Hepatocyte (in vitro differentiated cells): ENCODE measurements at places on chromosomes 2 and 18. TPM values are rescaled to one million over a fixed set of nuclear protein-coding genes. Genes with fewer than 3 reads are reported as not detected.

The EVX2 gene
- total RNA-seq: 3.5 and 3.7 TPM in 2 replicates

The GAREM2 gene
- total RNA-seq: 4.7 TPM in 2 replicates

- no peak for DNase-seq
Measured at GRCh38 chr2:36373149-36373926, 17.8 kb downstream of the CRIM1 start.

- no peak for DNase-seq
Measured at GRCh38 chr2:105870858-105871257, 126.1 kb downstream of the NCK2 start.

DNA sequence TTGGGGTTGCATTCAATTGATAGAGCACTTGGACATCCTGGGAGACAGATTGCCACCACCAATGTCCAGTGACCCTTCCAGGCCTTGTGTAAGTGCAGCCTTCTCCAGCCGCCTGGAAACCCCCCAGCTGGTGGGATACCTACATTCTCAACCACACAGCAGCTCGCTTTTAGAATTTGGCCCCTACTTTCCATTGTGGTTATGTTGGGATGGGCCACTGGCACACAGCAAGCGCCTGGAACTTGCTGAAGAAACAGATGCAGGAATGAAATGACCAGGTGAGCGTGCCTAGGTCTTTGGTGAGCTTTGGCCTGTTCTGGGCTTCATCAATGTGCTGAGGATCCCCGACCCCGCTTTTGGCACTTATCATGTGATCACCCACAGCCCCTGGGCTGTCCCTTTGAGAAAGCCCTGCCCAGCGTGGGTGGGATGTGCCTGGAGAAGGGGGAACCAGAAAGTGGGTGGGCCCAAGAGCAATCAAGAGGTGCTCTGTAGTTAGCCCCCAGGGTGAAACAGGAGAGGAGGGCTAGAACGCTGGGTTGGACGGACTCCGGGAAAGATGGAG, 16.0 kb upstream of the NTSR2 start:
- DNase-seq: no peak

DNA sequence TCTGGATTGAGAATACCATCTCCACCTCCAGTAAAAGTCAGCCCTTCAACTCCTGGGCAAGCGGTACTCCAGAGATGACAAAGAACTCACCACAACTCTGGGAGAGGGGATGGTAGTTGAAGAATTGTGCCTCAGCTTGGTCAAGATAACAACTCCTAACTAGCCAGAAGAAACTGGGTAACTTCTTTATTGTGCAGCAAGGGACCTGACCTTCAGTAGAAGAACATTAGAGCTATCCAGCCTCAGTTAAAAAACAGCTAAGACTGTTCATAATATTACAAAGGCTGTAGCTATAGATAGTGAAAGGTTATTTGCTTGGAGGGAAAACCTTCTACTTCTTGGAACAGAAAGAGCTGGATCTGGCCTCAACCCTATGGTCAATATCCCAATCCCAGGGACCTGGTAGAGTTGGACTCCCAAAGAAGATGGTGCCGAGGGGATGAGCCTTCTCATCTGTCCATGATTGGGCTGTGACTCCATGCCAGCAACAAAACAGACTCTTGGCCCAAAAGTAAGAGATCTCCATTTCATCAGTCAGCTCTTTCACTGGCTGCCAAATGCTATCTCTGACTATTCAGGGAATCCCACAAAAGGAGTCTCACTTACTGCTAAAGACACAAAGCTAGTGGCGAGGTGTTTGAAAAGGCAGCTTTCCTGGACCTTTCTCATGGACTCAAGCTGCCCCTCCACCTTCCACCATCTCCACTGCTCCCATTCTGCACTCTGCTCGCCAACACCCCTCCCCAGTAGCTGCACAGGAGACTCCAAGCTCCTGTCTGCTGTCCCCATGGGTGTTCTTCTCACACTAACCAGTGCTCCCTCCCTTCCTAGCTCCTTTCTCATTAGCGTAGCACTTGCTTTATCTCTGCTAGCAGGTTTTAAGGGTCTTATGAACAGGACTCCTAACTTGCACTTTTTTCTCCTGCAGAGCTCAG, 145.8 kb downstream of the CAPN13 start:
- DNase-seq: no peak

GRCh38 chr2:23312996-23313606, 71.9 kb upstream of the KLHL29 start:
- DNase-seq: peak; percentile 22

- peak; percentile 64 for DNase-seq
Measured at GRCh38 chr2:177264209-177264692, 276 bp downstream of the NFE2L2 start.

GRCh38 chr2:205032093-205032551, 486.8 kb downstream of the PARD3B start:
- DNase-seq: no peak

DNA sequence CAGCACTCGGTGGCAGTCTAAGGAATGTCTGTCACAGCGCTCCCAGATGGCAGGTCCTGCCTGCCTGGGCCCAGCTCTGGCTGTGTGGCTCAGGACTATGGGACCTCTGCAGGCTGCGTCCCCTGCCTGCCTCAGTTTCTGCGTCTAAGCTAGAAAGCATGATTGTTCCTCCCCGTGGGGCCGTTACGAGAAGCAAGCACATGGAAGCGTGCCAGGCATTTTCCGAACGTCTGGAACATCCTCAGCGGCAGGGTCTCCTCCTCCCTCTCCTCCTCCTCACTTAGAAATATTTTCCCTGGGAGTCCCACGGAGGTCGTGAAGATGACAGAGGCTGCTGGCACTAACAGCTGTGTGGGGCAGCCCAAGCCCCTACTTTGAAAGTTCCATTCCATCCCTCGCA, 43.3 kb downstream of the LRRFIP1 start:
- no peak for DNase-seq

- DNase-seq: no peak
Measured at GRCh38 chr2:54382601-54383000, 73.5 kb upstream of the SPTBN1 start.

GRCh38 chr2:101463421-101463820, 11.5 kb downstream of the RFX8 start:
- DNase-seq: no peak

GRCh38 chr18:78891185-78891762, 88.3 kb upstream of the SALL3 start:
- DNase-seq: no peak

GRCh38 chr2:74293191-74293991, 49.8 kb downstream of the SLC4A5 start:
- DNase-seq: no peak

GRCh38 chr2:186887107-186888090, 38.4 kb upstream of the ZSWIM2 start:
- DNase-seq: peak; percentile 13

The SCN7A gene
- 4.9 and 5.0 TPM in 2 replicates for total RNA-seq

The C2orf72 gene
- total RNA-seq: 108 and 112 TPM in 2 replicates

DNA sequence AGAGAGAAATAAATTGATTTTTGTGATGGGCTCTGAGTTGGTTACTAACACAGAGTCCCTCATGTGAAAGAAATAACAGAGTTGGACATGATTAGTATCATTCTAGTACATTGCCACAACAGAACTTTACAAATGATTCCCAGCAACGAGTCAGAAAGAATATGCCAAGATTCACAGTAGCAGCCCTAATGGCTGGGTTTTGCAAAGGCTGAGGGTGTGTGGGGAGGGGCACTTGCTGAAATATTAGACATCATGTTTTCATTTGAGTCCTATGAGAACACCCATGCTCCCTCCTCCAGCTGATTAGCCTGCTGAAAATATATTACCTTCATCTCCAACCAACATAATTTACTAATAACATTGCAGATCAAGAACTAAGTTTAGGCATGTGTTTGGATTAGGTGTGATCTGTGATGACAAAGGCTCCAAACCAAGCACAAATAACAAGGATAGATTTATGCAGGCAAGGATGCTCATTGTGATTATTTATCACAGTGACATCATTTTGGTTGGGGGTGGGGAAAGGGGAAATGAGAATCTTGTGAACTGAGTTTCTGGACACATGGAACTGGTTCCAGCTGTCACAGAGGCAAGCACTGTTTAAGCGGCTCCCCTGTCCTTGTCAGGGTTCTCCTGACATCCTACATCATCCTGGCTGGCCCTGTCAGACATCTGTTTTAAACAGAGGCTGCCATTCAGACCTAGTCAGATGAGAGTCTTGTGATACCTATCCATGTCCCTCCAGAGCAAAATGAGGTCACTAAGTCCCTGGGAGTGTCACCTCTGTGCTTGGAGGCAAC, 205.8 kb upstream of the NCKAP5 start:
- no peak for DNase-seq

DNA sequence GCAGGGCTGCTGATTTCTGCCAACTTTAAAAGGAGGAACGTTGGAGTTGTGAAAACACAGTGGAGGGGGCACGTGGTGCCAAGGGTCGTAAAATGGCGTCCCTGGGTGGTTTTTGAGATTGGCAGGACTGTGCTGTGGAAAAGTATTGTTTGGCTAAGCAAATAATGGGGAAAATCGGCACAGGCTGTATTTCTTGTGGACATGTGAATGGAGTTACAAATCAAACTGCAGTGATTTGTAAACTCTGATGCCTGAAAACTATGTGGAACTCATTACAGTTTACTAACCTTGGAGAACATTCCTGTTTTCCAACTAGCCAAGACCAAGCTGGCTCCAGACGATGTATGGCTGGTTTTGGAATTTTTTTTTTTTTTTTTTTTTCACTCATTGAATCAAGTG, 68.7 kb downstream of the KCTD1 start:
- no peak for DNase-seq

DNA sequence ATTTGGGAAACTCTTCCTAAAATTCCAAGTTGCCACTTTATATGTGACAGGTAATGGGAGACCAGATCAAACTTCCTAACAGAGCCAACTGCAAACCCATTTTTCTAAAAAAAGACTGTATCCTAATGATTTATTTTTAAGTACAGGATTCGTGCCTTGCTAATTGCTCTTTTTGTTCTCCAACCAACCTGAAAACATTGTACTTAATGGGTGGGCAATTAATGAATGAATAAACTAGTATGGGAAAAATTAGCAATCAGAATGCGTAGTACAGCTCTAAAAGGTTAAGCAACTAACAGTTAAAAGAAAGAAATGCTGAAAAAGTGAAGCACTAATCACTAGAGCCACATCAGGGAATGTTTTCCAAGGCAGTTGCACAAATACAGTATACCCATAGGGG, 217.2 kb upstream of the KCNJ3 start:
- no peak for DNase-seq

The MAB21L4 gene
- total RNA-seq: 13.5 and 34.5 TPM in 2 replicates

DNA sequence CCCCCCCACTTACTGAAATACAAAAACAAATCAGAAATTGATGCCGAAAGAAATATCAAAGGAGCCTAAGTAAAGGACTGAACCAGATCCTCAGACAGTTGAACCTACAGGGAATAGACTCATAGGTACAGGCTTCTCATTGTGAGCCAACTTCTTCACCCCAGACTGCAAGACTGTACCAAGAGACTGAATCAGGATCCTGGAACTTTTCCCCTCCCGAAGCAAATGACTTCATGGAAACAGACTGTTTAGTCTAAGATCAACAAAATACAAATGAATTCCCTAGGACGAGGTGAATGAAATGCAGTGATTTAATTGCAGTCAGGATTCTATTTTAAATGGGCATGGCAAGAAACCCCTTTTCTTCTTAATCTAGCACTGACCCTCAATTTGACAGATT, 53.6 kb upstream of the RNF152 start:
- DNase-seq: no peak

DNA sequence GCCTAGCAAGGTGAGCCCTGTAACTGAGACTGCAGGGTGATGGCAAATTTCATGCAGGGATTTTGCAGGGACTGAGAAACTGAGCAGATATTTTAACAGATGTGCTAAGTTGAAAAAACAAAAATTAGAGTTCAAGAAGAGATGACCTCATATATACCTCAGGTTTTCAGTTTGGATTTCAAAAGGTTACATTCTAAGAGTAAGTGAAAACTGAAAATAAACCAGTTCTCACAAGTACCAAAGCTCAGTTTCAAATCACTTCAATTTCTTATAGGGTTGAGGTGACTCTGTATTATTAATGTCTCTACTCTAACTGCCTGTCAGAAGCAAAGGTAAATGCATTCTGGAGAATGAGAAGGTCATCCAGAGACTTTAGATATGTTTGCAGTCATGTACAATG, 237.4 kb upstream of the VRK2 start:
- no peak for DNase-seq

The CRYGD gene
- total RNA-seq: not detected in 2 replicates

The MAP3K19 gene
- total RNA-seq: 1.1 TPM in 1 of 2 replicates, not detected in the other

GRCh38 chr2:237134321-237135230, 48.9 kb downstream of the COPS8 start:
- DNase-seq: no peak

DNA sequence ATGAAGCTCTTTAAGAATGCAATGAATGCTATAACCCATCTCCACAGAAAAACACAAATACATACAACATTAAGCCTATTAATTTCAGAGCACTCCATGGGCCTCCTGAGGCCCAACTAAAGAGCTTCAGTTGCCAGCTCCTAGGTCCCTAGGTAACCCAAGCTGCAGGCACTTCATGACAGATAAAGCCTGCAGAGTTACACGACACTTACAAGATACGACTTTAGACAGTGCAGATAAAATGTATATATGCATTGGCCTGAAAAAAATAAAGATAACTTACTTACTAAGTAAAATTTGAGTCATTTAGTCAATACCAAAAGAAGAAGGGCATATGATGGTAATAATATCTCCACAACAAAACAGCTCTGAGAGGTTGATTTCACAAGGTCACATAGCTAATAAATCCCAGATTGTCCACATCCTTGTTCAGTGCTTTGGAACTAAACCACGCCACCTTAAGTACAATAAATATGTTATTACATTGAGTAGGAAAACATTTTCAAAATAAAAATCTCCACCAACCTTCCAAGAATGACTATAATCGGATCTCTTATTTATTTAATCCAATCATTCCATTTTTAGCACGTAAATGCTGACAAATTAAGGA, 3.4 kb downstream of the MAP4K3 start:
- DNase-seq: no peak

DNA sequence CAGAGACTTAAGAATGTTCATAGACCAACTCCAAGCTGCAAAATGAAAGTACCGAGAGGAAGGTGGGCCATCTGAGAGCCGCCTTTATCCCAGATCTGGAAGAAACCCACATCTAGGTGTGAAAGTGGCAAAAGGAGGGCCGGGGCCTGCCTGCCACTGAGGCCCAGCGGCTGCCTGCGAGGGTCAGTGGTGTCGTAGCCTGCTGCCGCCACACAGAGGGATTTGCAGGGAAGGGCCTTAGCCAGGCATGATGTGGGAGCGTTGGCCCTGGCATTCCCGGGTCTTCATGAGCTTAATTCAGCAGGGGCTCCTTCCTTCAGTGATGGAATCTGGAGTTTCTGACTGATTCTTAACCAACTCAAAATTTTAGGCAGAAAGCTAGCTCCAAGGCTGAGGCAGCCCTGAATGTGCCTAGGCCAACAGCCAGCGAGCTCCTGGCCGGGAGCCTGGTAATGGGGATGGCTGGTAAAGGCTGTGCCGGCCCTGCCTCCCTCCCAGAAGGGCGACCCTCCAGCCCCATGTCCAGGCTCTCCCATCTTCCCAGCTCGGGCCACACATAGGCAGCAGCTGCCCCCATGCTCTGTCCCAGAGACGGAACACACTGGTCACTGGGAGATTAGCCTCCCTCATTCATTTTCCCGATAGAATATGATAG, 230.1 kb downstream of the AGAP1 start:
- no peak for DNase-seq

GRCh38 chr2:27312152-27312551, 3.9 kb upstream of the UCN start:
- no peak for DNase-seq

The PLCL1 gene
- total RNA-seq: 2.2 and 2.4 TPM in 2 replicates
